ENCODE measurements at places on chromosomes 13 and 19.

- no peak for DNase-seq
Measured at GRCh38 chr19:7982103-7982502, 23.3 kb downstream of the ELAVL1 start.

DNA sequence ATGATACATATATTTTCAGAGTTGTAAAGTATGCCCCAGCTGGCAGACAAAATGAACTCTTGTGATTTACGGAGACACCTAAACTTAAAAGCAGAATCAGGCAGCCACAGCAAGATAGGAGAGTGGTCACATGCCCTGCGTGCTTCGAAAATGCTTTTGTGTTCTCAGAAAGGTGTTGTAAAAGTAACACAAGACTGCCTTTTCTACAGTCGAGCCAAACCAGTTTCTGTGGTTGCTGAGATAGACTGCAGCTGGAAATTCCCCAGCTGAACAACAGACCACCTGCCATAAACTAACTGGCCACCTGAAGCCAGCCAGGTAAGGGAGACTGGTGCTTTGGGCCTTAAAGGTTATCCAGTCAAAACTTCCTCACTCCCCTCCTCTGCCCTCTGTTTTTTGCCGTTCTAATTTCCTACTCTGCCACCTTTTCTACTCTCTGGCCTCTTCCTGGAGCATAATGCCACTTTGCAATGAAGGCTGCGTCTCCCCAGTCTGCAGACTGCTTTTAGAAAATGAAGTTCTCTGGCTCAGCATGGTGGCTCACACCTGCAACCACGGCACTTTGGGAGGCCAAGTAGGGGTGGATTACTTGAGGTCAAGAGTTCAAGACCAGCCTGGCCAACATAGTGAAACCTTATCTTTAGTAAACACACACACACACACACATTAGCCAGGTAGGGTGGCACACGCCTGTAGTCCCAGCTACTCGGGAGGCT is 381.2 kb upstream of the SLITRK1 start:
- DNase-seq = no peak

GRCh38 chr19:40371802-40372122 is 18.2 kb downstream of the HIPK4 start:
- DNase-seq = no peak

DNA sequence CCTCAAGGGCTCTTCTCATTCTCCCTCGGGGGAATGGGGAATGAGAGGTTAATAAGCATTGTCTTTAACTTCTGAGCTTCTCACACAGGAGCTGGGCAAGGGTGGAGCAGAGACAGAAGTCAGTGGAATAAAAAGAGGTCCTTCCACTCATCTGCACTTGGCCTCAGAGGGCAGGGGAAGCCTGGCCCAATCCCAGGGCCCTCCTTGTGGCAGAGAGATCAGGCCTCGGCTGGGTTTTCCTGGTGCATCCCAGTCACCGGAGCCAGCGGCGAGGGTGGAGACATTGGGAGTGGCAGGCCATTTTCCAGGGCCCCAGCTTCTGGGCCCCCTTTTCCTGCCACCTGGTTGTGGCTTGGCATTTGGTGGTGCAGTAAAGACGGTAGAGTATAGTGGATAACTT is 10.6 kb downstream of the CALM3 start:
- no peak for DNase-seq

- no peak for DNase-seq
Measured at GRCh38 chr19:45027371-45027770, 11.5 kb upstream of the CLASRP start.

- DNase-seq = peak; percentile 98
Measured at GRCh38 chr19:34254046-34254697, at the start of gene GARRE1. TSS of gene GARRE1 (plus strand) at chr19:34254554. CDS start at chr19:34300474, 45,920 bp downstream.

DNA sequence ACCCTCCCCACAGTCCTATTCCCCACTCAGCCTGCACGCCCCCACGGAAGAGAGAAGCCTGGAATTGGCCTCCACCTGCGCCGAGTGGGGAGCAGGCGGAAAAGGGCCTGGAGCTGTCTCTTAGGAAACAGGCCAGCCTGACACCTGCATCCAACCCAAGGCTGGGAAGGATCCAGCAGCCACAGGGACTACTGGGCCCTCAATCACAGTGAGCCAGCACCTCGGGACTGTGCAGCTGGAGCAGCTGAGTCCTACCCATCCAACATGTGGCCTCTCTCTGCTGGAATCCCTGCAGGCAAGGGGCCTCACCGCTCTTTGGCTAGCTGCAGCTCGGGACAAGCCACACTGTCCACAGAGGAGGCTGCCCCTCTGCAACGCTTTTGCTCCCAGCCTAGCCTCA is 8.3 kb upstream of the EPHX3 start:
- no peak for DNase-seq

DNA sequence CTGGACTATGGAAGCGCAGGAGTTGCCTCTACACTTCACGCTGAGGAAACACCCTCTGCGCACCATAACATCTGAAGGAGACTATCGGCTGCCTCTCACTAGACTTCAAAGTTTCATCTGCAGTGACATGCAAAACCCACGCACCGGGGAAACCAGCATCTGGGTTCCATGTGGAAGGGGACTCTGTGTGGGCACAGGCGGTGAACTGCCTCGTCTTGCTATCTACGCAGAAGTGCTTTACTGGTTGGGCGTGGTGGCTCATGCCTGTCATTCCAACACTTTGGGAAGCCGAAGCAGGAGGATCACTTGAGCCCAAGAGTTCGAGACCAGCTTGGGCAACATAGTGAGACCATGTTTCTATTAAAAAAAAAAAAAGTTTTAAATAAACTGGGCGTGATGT is 116.4 kb downstream of the STK24 start:
- DNase-seq = no peak

GRCh38 chr19:17075864-17076542 is 426 bp downstream of the MYO9B start:
- no peak for DNase-seq

DNA sequence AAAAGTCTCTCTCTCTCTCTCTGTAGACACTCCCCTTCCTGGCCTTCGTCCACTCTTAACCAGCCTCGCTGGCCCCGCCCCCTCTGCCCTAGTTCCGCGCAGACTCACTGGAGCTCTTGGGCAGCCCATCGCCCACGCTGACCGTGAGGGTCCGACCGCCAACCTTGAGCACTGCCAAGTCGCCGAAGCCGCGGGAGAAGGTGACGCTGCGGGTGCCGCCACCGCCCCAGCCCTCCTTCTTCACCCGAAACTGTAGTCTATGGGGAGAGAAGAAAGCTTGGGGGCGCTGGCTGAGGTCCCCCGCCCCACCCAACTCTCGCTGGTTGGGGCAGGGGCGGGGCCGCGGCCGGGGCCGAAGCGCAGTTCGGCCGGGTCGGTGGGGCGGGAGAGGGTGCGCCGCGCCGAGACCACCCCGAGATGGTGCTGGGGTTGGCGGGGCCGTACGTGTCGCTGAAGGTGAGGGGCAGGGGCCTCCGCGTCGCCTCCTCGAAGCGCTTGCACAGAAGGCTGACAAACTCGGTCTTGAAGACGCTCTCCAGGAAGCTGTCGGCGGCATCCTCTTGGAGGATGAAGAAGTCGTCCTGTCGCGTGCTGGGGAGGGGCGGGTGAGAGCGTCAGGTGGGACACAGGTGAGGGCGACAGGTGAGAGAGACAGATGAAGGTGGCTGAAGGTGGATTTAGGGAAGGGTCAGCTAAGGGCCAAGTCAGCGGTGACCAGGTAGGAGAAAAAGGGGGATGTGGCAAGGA is 12.6 kb upstream of the ZNF414 start:
- DNase-seq = peak; percentile 91

GRCh38 chr13:75784003-75784402 is 147.9 kb downstream of the LMO7 start:
- DNase-seq = no peak

- DNase-seq = no peak
Measured at GRCh38 chr19:31340042-31341025, 8.9 kb downstream of the TSHZ3 start.

DNA sequence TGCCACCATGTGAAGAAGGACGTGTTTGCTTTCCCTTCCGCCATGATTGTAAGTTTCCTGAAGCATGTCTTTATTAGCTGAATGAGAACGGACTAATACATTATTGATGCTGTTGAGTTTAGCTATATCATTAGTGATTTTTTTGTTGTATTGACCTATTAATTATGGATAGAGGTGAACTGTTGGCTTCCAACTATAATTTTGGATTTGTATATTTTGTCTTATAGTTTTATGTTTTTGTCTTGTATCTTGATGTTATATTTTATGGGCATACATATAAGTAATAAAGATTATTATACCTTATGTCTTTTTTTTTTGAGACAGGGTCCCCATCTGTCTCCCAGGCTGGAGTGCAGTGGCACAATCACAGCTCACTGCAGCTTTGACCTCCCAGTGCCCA is 45.6 kb downstream of the ZNF627 start:
- DNase-seq = no peak

DNA sequence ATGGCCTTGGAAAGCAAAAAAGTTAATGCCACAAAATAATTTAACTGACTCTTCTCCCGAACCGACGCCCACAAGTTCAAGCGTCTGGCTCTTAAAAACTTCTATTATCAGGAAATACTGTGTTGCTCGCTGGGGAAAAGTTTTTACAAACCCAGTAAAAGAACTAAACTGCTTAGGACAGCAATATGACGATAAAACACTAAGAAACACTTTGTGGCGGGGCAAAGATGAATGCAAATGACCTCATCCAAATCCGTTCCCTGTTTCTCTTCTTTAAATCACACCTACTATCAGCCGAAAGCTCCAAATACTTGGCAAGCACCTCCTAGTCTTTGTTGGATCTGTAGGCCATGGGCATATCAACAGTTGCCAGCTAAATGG is 4.9 kb downstream of the SIGLEC11 start:
- no peak for DNase-seq

DNA sequence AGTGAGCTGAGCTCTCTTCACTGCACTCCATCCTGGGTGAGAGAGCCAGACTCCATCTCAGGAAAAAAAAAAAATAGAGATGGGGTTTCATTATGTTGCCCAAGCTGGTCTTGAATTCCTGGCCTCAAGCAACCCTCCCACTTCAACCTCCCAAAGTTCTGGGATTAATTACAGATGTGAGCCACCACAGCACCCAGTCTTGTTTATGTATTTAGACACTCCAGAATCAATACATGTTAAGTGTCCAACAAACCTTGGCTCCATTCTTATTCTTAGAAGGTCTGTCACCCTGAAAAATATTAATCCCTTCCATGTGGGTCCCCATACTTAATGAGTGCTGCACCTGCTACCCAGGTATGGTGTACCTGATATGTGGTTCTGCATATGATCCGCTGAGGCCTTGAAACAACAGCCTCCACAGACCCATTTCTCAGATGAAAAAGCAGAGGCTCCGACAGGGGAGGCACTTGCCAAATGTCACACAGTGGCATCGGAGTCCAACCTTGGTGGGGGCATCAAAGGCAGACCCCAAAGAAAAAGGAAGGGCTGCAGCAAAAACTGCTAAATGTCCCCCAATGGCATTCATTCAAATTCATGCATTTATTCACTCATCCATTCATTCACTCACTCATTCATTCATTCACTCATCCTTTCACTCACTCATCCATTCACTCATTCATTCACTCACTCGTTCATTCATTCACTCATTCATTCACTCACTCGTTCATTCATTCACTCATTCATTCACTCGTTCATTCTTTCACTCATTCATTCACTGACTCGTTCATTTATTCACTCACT is 16.7 kb downstream of the TICAM1 start:
- no peak for DNase-seq

DNA sequence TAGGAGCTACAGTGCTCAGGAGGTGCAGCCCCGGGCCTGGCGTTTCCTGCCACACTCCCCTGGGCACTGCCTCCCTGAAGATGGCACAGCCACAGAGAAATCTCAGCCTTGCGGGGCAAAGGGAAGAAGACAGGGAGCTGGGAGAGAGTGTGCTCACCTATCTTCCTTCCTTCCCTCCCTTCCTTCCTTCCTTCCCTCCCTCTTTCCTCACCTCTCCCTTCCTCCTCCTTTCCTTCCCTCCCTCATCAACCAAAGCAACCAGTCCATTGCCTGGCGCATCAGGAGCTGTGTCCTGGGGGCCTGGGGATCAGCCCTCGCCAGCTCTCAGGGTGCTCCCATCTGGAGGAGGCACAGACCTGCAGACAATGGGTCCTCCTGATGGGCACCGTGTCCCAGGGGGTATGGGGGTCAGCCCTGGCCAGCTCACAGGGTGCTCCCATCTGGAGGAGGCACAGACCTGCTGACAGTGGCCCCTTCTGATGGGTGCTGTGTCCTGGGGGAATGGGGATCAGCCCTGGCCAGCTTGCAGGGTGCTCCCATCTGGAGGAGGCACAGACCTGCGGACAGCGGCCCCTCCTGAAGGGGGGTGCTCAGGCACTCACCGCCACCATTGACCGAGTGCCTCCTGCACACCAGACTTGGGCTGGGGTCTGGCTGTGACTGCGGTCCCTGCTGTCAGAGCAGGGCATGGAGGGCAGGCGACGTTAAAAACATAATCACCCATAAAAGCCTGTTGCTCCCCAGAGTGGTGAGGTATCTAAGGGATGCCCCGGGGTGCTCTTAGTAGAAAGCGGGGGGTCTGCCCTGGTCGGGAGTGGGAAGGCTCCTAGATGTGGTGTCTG is 120.2 kb downstream of the URI1 start:
- DNase-seq = no peak

- peak; percentile 70 for DNase-seq
Measured at GRCh38 chr19:35673121-35673804, 6.9 kb downstream of the UPK1A start.

DNA sequence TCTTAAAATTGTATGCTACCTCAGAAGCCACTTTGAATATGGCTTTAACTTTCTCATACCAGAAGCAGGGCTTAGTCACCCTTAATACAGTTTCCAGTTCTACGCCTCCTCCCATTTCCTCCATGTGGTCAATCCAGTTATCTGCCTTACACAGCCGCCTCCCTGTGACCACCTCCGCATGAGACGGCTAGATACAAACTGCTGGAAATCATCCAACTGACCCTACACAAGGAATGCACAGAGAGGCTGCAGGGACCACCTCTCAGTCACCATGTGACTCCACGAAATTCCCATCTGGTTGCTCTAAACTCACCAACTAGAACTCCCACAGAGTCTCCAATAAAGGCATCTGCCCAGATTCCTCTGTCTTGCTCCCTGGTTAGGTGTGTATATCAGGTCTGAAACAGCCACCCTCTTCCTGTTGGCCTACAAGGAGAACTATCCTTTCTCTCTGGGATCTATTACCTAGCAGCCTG is 6.8 kb downstream of the ZNF564 start:
- no peak for DNase-seq

DNA sequence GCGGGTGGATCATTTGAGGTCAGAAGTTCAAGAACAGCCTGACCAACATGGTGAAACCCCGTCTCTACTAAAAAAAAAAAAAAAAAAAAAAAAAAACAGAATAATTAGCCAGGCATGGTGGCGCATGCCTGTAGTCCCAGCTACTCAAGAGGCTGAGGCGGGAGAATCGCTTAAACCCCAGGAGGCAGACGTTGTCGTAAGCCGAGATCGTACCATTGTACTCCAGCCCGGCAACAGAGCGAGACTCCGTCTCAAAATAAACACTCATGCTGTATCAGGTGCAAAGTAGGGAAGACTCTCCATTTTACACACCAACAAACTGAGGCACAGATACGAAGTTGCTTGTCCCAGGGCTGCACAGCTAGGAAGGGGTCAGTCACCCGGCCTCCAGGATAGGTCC is 15.6 kb downstream of the TLE6 start:
- peak; percentile 39 for DNase-seq
